Lung (tissue), 17 donors: ENCODE measurements at places on chromosomes 6 and 20. TPM values are rescaled to one million over a fixed set of nuclear protein-coding genes. Genes with fewer than 3 reads are reported as not detected.

SSTR4 gene
- total RNA-seq, result not detected

GRCh38 chr6:34813028-34813713, 21.3 kb downstream of the BLTP3A start:
- no peak overlapping the region for H3K27ac ChIP-seq
- no peak for DNase-seq
- no peaks in the 10 kb centered on the region for H3K27me3 ChIP-seq
- H3K36me3 ChIP-seq, result no peaks in the 10 kb centered on the region
- no peak overlapping the region for H3K4me3 ChIP-seq

RNF114 gene
- total RNA-seq, result 69.7 TPM

SNRPB2 gene
- total RNA-seq, result 36.4 TPM

GRCh38 chr20:63232235-63233060, 3.3 kb upstream of the BIRC7 start:
- no peak for DNase-seq
- no peaks in the 10 kb centered on the region for H3K36me3 ChIP-seq
- H3K27me3 ChIP-seq, result no peaks in the 10 kb centered on the region
- peaks cover 2% of the 10 kb centered on the region for H3K4me1 ChIP-seq
- H3K27ac ChIP-seq, result no peak overlapping the region
- H3K4me3 ChIP-seq, result no peak overlapping the region

DNA sequence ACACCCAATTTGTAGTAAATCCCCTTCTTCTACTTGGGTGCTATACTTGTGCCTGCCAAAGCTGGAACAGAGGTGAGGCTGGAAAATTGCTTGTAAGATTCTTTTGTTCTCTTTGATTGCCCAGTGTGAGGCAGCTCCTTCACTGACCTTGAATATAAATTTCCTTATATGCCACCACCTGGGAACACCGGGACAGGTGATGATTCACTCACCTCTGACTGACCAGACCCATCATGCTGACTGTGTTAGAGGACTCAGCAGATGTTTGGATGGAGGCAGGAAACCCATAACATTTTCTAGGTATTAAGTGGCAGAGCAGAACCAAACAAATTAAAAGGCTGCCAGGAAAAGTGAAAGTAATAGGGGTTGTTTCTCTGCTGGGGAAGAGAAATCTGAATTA, 120.9 kb downstream of the GRM1 start:
- H3K4me1 ChIP-seq, result no peaks in the 10 kb centered on the region
- H3K36me3 ChIP-seq, result no peaks in the 10 kb centered on the region
- H3K4me3 ChIP-seq, result no peak overlapping the region
- DNase-seq, result no peak
- H3K27me3 ChIP-seq, result no peaks in the 10 kb centered on the region

GRCh38 chr20:4102381-4102780, 87.0 kb upstream of the RNF24 start:
- no peak overlapping the region for H3K27ac ChIP-seq
- H3K36me3 ChIP-seq, result no peaks in the 10 kb centered on the region
- H3K4me3 ChIP-seq, result no peak overlapping the region
- no peak for DNase-seq
- H3K27me3 ChIP-seq, result no peaks in the 10 kb centered on the region

DNA sequence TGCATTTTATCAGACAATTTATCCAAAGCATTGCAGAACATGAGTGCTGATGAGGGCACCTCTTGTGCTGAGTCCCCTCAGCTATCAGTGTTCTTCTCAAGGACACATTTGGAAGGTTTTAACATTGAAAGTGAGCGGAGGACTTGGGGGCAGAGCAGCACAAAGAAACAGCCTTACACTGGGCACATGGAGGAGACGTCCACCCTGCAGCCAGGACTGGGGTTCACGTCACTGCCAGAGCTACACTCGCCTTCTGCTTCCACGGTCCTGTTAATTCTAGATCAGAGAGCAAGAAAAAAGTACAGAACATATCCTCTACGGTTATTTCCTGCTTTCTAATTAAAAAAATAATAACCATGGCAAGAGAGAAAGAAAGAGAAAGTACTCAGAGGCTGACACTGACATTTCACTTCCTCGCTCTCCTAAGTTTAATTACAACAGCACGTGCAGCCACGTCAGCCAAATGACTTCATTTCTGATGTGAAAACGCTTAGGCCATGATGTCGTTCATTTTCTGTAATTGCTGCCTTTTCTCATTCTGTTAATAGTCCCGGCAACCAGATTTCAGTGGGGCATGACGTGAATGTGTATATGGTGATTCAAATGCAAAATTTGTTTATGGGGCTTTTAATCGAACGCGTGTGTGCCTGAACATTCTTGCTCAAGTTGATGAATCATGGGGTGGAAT, 5.1 kb downstream of the PRND start:
- no peak for DNase-seq
- H3K4me3 ChIP-seq, result no peak overlapping the region
- peaks cover 4% of the 10 kb centered on the region for H3K27me3 ChIP-seq
- H3K4me1 ChIP-seq, result no peaks in the 10 kb centered on the region
- no peaks in the 10 kb centered on the region for H3K36me3 ChIP-seq

GRCh38 chr6:48611332-48611731, 500.3 kb upstream of the PTCHD4 start:
- H3K4me1 ChIP-seq, result no peaks in the 10 kb centered on the region
- no peaks in the 10 kb centered on the region for H3K27me3 ChIP-seq
- H3K36me3 ChIP-seq, result no peaks in the 10 kb centered on the region
- DNase-seq, result no peak

- no peaks in the 10 kb centered on the region for H3K4me1 ChIP-seq
- no peaks in the 10 kb centered on the region for H3K36me3 ChIP-seq
- H3K4me3 ChIP-seq, result no peak overlapping the region
- H3K27me3 ChIP-seq, result no peaks in the 10 kb centered on the region
Observed at GRCh38 chr6:16635810-16636602, 125.3 kb downstream of the ATXN1 start.

SLC24A3 gene
- 6.6 TPM for total RNA-seq

DNA sequence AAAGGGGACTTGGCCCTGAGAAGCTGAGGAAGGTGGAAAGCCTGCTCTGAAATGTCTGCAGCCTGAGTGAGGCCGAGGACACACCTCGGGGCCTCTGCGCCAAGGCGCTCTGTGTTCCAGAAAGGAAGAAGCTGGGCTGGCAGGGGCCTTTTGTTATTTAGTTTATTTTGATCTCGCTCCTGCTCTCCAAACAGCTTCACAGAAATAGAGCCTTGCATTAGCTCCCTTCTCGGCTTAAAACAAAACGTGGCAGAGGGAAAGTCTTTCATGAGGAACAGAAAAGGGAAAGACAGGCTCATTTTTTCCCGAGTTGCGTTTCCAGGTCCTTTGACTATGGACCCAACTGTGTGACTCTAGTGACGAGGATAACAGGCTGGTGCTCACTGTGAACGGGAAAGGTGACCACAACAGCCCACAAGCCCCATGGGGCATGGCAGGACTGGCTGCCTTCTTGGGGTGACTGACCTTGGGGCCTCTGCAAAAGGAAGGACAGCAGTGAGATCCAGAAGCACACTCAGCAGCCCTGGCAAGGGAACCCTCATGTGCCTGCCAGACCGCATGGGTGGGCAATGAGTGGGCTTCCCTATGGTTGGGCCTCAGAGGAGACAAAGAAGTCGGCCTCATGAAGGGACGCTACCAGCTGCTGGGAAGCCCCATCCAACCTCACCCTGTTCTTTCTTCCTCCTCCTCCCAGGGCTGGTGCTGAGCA, 18.7 kb downstream of the LEMD2 start:
- H3K27me3 ChIP-seq, result no peaks in the 10 kb centered on the region
- peak; percentile 58 for DNase-seq
- no peak overlapping the region for H3K4me3 ChIP-seq
- H3K27ac ChIP-seq, result no peak overlapping the region
- peaks cover 19% of the 10 kb centered on the region for H3K36me3 ChIP-seq
